ENCODE measurements at places on chromosomes 12 and 14.

DNA sequence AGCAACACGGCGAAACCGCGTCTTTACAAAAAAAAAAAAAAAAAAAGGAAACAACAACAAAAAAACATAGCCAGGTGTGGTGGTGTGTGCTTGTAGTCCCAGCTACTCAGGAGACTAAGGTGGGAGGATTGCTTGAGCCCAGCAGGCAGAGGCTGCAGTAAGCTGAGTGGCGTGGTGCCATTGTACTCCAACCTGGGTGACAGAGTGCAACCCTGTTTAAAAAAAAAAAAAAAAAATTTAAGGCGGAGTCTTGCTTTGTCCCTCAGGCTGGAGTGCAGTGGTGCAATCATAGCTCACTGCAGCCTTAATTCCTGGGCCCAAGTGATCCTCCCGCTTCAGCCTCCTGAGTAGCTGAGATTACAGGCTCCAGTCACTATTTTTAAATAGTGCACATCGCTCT is 18.2 kb upstream of the FIGNL2 start:
- DNase-seq, result no peak

- no peak for DNase-seq
These were observed 97.8 kb upstream of the CLMN start for GRCh38 chr14:95417492-95417891.

DNA sequence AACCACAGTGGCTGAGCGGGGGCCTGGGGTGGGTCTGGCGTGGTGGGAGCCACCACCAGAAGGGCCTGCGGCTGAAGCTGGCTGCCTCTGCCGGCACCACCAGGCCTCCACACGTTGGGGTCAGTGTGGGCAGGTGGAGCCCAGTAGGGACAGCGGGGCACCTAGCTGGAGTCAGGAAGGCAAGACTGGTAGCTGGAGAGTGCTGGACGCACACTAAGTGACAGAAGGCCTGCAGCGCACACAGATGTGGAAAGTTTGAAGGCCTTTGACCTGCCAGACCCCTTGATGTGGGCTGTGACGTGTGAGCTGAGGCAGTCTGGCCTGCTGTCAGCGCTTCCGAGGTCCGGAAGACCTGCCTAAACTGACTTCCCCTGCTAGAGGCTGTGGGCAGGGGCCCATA is 26.3 kb downstream of the RIN3 start:
- no peak for DNase-seq

DNA sequence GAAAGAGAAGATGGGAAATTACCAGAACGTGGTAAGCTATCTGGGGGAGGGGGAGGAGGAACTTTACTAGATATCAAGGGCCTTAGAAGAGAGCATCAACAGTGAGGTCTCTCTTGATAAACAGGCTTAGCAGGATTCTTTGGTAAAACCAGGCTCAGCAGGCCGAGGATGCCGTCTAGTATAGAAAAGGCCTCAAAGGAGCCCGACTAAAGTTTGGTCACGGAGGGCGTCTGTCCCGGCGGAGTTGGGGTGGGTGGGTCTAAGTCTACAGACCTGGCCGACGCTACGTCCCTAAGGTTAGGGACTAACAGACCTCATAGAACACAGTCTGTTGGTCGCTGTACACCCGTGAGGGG is 538 bp upstream of the TIGAR start:
- DNase-seq, result no peak
